ENCODE measurements at places on chromosomes 12 and 14. TPM values are rescaled to one million over a fixed set of nuclear protein-coding genes. Genes with fewer than 3 reads are reported as not detected.

BATF gene
- total RNA-seq, result 46.2 TPM

TOMM20L gene
- total RNA-seq, result not detected

DNA sequence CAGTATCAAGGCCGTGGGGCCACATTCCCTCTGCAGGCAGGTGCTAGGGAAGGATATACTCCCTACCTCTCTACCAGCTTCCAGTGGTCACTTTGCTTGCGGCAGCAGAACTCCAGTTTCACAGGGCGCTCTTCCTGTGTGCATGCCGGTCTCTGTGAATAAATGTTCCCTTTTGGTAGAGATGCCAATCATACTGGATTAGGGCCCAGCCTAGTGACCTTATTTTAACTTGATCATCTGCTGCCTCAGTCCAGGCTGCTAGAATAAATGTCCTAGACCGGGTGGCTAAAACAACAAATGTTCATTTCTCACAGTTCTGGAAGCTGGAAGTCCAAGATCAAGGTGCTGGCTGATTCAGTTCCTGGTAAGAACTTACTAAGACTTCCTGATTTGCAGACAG, 198.8 kb upstream of the TMEM132C start:
- no peak for DNase-seq
- no peak overlapping the region for H3K4me3 ChIP-seq
- H3K27ac ChIP-seq, result no peak overlapping the region
- no peaks in the 10 kb centered on the region for H3K4me1 ChIP-seq
- H3K36me3 ChIP-seq, result no peaks in the 10 kb centered on the region

DNA sequence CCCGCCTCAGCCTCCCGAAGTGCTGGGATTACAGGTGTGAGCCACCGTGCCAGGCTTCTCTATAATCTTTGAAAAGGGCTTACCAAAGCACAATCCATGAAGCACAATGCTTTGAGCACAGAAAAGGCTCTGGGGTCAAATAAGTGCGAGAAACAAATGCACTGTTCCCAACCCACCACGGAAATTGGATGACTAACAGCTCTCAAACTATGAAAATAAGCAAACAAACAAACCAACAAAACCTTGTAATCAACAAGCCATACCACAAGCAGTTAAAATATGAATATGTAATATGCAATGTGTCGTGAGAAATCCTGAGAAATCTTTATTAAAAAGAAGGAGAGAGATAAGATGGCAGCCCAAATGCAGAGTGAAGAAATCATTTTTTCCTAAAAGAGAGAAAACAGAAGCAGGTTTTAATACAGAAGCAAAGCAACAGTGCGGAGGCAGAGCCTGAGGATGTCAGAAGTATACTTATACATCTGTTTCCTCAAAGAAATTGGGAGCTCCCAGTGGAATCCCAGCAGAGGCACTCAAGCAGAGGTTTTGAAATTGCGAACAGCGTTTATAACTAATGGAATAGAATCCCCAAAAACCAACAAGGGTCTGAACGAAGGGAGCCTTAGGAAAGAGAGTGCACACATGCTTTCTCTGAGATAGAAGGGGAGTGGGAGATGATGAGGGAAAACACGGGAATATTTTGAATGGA, 17.1 kb downstream of the SMCO2 start:
- H3K27ac ChIP-seq, result no peak overlapping the region
- no peaks in the 10 kb centered on the region for H3K36me3 ChIP-seq
- peaks cover 5% of the 10 kb centered on the region for H3K27me3 ChIP-seq
- peaks cover 47% of the 10 kb centered on the region for H3K4me1 ChIP-seq

DNA sequence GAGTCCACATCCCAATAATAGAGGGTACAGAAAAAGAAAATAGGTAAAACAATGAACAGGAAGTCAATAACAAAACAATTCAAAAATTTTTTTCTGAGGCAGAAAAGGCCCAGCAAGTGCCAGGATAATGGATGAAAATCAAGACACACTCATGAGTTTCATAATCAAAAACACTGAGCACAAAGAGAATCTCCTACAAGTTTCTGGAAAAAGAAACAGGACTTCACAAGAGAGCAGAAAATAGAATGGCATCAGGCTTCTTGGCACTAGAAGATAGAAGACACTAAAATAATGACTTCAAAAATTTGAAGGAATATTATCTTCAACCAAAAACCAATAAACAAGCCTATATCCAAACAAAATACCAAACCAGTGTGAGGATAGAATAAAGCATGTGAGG, 36.8 kb downstream of the DMAC2L start:
- no peak for DNase-seq
- no peaks in the 10 kb centered on the region for H3K27me3 ChIP-seq
- no peak overlapping the region for H3K4me3 ChIP-seq
- H3K4me1 ChIP-seq, result peaks cover 15% of the 10 kb centered on the region
- peaks cover 5% of the 10 kb centered on the region for H3K36me3 ChIP-seq

GRCh38 chr12:11795913-11796459, 146.5 kb downstream of the ETV6 start:
- DNase-seq, result no peak
- H3K27me3 ChIP-seq, result no peaks in the 10 kb centered on the region
- H3K4me3 ChIP-seq, result no peak overlapping the region
- H3K4me1 ChIP-seq, result peaks cover 25% of the 10 kb centered on the region
- no peak overlapping the region for H3K27ac ChIP-seq

DNA sequence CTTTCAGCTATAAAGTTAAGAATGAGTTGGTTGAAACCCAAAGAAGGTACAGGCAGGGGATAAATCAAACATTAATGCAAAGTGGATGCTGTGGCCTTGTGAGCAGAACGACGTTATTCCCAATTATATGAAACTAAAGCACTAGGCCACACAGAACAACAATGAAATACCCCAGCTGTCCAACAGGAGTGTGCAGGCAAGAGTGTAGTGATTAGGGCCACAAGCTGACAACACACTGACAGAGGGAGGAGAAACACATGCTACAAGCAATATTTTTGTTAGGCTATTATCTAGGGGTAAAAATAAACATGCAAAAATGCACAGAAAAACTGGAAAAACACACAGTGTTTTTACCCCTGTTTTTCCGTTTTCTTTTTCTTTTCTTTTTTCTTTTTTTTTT, 15.0 kb downstream of the MAP3K9 start:
- H3K27me3 ChIP-seq, result no peaks in the 10 kb centered on the region
- peaks cover 1% of the 10 kb centered on the region for H3K36me3 ChIP-seq
- DNase-seq, result no peak
- H3K4me1 ChIP-seq, result no peaks in the 10 kb centered on the region

DNA sequence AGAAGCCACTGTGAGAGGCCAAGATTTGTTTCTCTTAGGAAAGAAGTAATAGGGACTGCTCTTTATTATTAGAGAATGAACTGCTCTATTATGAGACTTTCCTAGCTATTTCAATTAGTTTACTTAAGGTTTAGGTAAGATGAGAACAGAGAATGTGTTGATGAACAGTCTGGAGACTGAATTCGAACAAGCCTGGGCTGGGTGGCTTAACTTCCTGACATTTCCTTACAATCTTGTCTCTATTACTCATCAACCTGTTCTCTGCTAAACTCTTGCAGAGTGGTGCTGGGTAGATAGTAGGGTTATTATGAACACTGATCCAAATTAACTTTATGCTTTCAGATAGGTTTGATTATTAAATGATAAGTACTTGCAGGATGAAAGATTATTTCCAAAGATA, 31.2 kb downstream of the SLC15A5 start:
- no peaks in the 10 kb centered on the region for H3K4me1 ChIP-seq
- no peak overlapping the region for H3K4me3 ChIP-seq
- no peak for DNase-seq
- no peak overlapping the region for H3K27ac ChIP-seq
- H3K27me3 ChIP-seq, result no peaks in the 10 kb centered on the region

DNA sequence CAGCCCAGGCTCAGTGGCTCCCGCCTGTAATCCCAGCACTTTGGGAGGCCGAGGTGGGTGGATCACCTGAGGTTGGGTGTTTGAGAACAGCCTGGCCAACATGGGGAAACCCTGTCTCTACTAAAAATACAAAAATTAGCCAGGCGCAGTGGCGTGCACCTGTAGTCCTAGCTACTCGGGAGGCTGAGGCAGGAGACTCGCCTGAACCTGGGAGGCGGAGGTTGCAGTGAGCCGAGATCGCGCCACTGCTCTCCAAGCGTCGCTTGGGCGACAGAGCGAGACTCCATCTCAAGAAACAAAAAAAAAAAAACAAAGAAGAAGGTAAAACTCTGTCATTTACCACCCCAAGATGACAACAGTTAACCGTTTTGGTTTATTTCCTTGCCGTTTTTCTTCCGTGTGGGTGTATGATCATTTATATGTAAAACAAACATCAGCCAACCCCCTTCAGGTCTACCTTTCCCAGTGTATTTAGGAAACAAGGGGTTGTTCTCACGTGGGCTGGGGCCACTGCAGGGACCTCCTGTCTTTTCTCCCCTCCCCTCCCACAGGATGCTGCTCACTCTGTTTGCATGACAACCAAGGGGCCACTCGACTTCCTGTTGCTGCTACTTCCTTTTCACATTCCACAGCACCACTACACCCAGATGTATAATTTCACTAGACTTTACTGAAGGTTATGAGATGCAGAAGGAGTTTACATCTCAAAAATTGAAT, 13.6 kb downstream of the TTC9 start:
- peak; percentile 77 for DNase-seq
- H3K27ac ChIP-seq, result peak overlapping the region; percentile 99
- no peaks in the 10 kb centered on the region for H3K27me3 ChIP-seq
- H3K4me1 ChIP-seq, result peaks cover 88% of the 10 kb centered on the region
- peak overlapping the region; percentile 83 for H3K4me3 ChIP-seq

GRCh38 chr12:111094157-111095010, 174.0 kb upstream of the MYL2 start:
- H3K27ac ChIP-seq, result no peak overlapping the region
- H3K4me1 ChIP-seq, result peaks cover 25% of the 10 kb centered on the region
- DNase-seq, result no peak

GRCh38 chr14:52352061-52352491, 38.0 kb downstream of the PTGER2 start:
- H3K27ac ChIP-seq, result peak overlapping the region; percentile 99
- H3K4me3 ChIP-seq, result peak overlapping the region; percentile 67
- peaks cover 66% of the 10 kb centered on the region for H3K4me1 ChIP-seq
- H3K27me3 ChIP-seq, result no peaks in the 10 kb centered on the region

- peaks cover 6% of the 10 kb centered on the region for H3K4me1 ChIP-seq
- no peak for DNase-seq
- H3K27ac ChIP-seq, result no peak overlapping the region
- peaks cover 4% of the 10 kb centered on the region for H3K36me3 ChIP-seq
- H3K4me3 ChIP-seq, result no peak overlapping the region
- H3K27me3 ChIP-seq, result peaks cover 6% of the 10 kb centered on the region
Measured at GRCh38 chr12:111310076-111310870, 58.6 kb downstream of the PHETA1 start.

CD27 gene
- total RNA-seq, result 175 TPM

NTS gene
- not detected for total RNA-seq

IAPP gene
- total RNA-seq, result not detected

- no peaks in the 10 kb centered on the region for H3K36me3 ChIP-seq
- no peak overlapping the region for H3K27ac ChIP-seq
- H3K4me1 ChIP-seq, result peaks cover 4% of the 10 kb centered on the region
- H3K27me3 ChIP-seq, result peaks cover 17% of the 10 kb centered on the region
- no peak for DNase-seq
Measured at GRCh38 chr12:15719230-15719629, 70.0 kb downstream of the EPS8 start.

- no peaks in the 10 kb centered on the region for H3K36me3 ChIP-seq
- H3K27me3 ChIP-seq, result no peaks in the 10 kb centered on the region
- no peaks in the 10 kb centered on the region for H3K4me1 ChIP-seq
- H3K4me3 ChIP-seq, result no peak overlapping the region
Measured at GRCh38 chr14:63663428-63664341, 22.0 kb upstream of the WDR89 start.

PLBD2 gene
- total RNA-seq, result 14.8 TPM

SYCP3 gene
- 0.21 TPM for total RNA-seq

DNA sequence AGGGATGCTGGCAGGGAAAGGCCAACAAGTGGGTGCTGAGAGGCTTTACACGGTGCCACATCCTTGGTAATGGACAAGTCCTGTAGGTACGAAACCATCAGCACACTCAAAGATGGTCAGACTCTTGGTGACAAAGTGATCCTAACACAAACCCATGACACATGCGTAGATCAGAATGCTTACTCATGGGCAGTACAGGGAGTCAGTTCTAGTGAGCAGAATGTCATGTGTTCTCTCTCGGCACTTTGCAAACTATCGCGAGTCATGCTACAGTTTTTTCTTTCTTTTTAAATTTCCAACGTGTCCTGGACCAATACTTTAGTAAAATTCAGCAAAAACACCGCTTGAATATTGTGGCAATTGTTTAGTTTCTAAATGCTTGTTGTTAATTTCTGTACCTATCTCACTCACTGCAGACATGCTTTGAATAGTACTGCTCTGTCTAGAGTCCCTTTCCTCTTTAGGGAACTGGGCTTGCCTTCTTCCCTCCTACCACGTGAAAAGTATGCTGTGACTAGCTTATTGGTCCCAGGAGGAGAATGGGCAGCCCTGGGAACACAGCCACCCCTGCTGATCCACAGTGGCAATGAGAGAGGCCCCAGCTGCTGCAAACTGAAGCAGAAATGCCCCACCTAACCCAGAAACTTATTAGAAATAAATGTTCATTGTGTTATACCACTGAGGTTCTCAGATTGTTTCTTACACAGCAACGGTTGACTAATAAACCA, 62.4 kb downstream of the UBR7 start:
- peaks cover 7% of the 10 kb centered on the region for H3K4me1 ChIP-seq
- peaks cover 3% of the 10 kb centered on the region for H3K36me3 ChIP-seq
- no peak for DNase-seq
- H3K27me3 ChIP-seq, result no peaks in the 10 kb centered on the region

DNA sequence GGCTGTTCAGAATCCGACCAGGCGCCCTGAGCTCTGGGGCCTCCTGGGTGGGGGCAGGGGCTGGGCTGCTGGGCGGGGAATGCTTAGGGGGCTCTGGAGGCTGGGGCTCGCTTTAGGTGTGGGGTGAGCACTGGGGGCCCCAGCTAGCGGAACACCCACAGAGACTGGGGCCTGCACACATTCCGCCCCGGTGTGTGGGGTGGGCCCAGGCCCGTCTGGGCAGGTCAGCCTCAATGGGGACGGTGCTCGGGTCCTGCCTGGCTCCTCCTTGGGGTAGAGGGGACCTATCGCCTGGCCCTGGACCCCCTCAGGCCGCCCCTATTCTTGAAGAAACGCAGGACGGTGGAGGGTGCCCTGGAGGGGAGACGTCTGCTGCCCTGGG, 364.8 kb downstream of the TMEM121 start:
- no peak overlapping the region for H3K27ac ChIP-seq
- no peak for DNase-seq
- no peaks in the 10 kb centered on the region for H3K36me3 ChIP-seq
- no peak overlapping the region for H3K4me3 ChIP-seq

KRT4 gene
- total RNA-seq, result 0.22 TPM

DNA sequence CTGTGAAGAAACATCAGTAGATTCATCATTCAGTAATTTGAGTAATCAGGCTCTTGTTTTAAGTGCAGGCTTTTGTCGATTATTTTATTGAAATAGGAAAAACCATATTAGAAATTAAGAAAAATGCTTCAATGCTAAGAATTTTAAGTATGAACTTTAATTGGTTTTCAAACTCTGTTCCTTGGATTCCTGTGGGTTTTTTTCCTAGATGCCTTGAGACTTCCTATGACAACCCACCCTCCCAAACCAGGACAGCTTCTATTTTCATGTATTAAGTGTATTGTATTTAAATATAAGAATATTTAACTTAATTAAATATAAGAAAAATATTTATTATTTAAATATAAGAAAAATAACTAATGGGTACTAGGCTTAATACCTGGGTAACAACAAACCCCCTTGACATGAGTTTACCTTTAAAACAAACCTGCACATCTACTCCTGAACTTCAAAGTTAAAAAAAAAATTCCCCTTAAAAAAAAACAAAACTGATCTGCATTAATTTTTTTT, 3.0 kb downstream of the ARHGAP5 start:
- H3K36me3 ChIP-seq, result peaks cover 8% of the 10 kb centered on the region
- H3K27me3 ChIP-seq, result peaks cover 8% of the 10 kb centered on the region
- H3K4me3 ChIP-seq, result no peak overlapping the region
- no peak overlapping the region for H3K27ac ChIP-seq
- DNase-seq, result no peak
